ENCODE measurements at places on chromosomes 3 and 15.

DNA sequence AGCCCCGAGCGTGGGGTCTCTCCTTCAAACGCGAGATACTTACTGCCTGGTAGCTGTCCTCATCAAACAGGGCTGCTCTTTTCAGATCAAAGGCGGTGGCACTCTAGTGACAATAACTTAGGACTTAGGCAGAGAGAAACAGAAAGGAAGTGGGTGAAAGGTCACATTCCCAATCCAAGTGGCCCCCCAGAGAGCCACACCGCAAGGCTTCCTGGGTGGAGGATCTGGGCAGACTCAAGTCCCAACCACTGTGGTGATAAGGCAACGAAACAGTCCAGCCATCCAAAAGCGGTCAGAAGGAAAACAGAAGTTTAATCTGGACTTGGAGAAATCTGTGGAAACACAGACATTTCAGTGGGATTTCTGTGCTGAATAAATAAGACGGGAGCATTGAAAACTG, 227.2 kb downstream of the ADAMTS17 start:
- no peak for DNase-seq

- DNase-seq: no peak
Measured at GRCh38 chr3:195149292-195150030, 121.5 kb downstream of the XXYLT1 start.

DNA sequence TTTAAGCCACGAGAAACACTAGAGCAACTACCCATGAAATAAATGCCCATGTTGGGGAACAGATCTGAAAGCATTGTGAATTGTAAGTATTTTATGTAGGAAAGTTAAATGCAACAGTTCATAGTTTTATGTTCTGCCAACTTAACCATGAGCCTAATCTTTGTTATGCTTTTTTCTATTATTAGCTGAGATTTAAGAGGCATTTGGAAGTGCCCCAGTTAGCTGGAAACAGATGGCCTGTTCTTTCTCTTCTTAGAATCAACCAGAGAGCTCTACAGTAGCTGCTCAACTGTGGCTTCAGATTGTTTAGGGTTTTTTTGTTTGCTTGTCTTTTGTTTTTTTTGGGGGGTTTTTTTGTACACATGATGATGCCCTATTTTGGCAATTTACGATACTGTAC, 284.4 kb downstream of the KCNH8 start:
- DNase-seq: no peak

- DNase-seq: no peak
Measured at GRCh38 chr3:114005481-114005880, 50.8 kb downstream of the CCDC191 start.

- no peak for DNase-seq
Measured at GRCh38 chr15:67077641-67078215, 12.3 kb downstream of the SMAD3 start.

DNA sequence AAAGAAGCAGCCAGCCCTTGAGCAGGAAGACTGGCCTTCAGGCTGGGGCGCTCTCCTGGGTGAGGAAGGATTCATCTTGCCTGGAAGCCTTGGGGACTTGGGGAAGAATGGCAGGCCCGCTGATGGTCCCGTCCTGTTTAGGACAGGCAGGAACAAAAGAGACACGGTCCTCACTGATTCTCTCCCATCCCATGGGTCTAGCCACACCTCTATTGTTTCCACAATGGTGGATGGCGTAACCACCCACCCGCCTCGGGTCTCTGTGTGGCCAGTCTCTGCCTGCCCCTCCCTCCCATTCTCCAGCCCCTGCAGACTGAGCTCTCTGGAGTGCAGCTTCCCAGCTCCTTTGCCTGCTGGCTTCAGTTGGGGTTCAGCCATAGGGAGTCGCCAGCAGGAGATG, 284.3 kb downstream of the UACA start:
- DNase-seq: no peak

- no peak for DNase-seq
Measured at GRCh38 chr3:138450704-138451424, 16.4 kb downstream of the ESYT3 start.

- no peak for DNase-seq
Measured at GRCh38 chr3:31873254-31873820, 107.7 kb downstream of the OSBPL10 start.

DNA sequence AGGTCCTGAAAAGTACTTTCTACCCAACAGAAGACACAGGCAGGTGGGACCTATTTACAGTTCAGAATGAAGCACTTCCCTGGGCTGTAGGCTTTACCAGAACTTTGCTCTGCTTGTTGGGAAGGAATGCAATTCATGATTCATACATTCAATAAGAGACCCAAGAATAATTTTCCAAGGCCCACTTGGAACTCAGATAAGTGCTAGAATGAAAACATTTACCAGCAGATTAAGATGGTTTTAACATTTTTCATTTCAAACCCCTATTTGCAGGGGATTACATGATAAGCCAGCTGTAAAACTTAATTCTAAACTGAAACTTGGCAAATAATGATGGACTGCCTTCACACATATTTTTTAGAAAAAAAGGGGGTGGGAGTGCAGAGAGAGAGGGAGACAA, 417.2 kb downstream of the ERC2 start:
- DNase-seq: no peak

DNA sequence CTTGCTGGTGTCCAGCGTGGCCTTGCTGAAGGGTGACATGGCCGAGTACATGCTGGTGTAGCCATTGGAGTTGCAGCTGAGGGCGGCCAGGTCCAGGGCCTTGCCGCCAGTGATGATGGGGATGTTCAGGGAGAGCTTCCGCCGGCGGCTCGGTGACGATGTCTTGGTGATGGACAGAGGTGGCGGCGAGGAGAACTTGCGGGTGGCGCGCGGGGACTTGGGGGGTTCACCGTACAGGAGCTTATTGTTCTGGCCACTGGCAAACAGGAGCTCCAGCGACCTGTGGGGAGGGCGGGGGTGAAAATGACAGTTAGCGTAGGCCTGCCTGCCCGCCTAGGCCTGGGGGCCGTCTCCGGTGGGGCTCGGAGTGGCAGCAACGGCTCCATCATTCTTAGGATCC, 59.0 kb upstream of the CTSH start:
- DNase-seq: no peak

- no peak for DNase-seq
Measured at GRCh38 chr3:15520185-15520584, 1.3 kb downstream of the COLQ start.

- no peak for DNase-seq
Measured at GRCh38 chr3:60095516-60095915, 1045.7 kb upstream of the CFAP20DC start.

DNA sequence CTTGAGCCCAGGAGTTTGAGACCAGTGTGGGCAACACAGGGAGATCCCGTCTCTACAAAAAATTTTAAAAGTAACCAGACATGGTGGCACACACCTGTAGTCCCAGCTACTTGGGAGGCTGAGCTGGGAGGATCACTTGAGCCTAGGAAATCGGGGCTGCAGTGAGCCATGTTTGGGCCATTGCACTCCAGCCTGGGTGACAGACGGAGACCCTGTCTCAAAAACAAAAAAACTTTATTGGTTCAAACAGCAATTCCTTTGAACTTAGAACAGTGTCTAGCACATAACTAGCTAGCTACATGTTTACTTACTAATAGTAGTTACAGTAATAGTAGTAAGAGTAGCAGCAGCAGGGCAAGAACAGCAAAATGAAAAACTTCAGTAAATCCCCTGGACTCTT, 10.1 kb downstream of the HAUS2 start:
- DNase-seq: no peak

- DNase-seq: no peak
Measured at GRCh38 chr3:149468504-149469212, 5.8 kb upstream of the TM4SF4 start.

DNA sequence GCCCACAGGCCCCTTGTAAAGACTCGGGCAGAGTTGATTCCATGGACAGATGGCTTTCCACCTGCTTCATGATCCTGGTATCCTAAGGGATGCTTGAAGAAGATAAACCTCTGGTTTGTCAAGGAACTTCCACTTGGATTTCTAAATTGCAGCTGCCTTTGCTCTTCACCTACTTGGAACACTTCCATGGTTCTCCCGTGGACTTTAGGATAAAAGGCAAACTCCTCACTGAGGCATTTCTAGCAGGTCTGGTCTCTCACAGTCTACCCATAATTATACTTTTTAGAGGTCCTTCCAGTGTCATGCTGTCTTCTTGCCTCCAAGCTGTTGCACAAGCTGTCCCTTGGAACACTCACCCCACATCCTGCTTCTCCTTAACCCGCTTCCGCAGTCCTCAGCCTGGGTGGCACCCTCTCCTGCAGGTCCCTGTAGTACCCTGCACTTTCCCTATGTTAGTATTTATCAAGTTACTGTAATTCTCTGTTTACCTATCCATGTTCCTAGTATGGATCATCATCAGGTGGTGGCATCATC, 12.7 kb downstream of the TLNRD1 start:
- no peak for DNase-seq

DNA sequence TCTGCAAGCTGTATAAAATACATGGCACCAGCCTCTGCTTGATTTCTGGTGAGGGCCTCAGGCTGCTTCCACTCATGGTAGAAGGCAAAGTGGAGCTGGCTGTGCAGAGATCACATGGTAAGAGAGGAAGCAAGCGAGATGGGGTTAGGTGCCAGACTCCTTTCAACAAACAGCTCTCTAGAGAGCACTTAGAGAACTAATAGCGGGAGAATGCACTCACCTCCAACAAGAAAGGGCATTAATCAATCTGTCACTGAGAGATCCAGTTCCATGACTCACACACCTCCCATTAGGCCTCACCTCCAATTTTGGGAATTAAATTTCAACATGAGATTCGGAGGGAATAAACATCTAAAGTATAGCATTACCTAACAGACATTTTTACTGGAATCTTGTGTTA, 644.1 kb upstream of the ARRDC4 start:
- no peak for DNase-seq

DNA sequence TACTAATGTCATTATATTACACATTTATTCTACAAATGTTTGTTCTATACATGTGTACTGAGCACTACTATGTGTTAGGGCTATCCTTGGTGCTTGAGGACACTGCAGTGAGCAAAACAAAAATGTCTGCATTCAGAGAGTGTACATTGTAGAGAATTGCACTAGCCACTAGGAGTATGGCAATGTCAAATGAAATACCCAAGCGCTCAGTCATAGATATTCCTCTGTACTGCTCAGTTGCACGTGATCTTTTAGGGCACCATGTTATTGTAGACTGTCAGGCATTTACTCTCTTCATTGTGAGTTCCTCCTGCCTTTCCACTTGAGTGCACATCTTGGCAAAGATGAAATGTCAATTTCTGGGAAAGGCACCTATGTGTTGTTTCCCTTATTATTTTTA, 36.8 kb downstream of the FNDC3B start:
- no peak for DNase-seq

GRCh38 chr3:8762607-8763377, 6.6 kb downstream of the OXTR start:
- DNase-seq: no peak

DNA sequence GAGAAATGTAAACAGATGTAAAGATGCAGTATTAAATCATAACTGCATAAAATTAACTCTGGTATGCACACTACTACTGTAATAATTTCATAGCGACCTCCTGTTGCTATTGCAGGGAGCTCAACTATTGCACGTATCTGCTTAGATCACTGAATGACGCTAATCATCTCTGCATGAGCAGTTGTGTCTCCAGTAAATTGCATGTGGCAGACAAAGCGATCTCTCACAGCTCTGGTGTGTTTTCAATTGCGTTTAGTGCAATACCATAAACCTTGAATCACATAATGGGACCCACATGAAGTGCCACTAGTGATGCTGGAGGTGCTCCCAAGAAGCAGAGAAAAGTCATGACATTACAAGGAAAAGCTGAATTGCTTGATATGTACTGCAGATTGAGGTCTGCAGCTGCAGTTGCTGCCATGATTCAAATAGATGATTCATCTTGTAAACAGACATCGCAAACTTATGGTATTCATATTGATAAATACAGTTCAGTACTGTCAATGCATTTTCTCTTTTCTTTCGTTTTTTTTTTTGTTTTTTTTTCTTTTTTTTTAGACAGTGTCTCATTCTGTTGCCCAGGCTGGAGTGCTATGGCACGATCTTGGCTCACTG, 30.2 kb upstream of the LCTL start:
- DNase-seq: no peak

- no peak for DNase-seq
Measured at GRCh38 chr3:112739252-112739965, 98.5 kb upstream of the CCDC80 start.

GRCh38 chr15:99584081-99584600, 18.4 kb downstream of the MEF2A start:
- no peak for DNase-seq

DNA sequence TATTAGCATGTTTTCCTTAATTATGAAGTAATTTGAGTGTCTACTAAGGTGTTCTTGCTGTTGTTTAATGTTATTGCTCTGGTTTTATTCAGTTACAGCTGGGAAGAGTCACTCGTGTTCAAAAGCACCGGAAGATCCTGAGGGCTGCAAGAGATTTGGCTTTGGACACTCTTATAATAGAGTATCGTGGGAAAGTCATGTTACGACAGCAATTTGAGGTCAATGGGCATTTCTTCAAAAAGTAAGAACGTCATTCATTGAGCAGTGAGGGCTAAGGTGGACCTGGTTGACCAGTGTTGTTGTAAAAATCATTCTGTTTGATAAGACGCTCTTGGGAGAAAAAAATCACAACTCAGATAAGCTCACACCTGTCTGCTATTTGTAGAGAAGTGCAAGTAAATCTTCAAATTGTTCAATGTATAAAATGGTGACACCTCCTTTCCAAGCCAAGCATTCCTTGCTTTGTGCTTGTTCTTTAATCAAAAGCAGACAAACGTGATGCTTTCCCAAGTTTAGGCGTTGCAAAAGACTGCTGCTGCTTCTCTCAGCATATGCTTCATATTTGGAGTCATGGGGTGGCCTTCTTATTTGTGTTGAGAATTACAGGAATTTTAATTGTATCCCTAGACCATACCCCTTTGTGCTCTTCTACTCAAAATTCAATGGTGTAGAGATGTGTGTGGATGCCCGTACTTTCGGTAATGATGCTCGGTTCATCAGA, 44.2 kb downstream of the SETD5 start:
- no peak for DNase-seq

DNA sequence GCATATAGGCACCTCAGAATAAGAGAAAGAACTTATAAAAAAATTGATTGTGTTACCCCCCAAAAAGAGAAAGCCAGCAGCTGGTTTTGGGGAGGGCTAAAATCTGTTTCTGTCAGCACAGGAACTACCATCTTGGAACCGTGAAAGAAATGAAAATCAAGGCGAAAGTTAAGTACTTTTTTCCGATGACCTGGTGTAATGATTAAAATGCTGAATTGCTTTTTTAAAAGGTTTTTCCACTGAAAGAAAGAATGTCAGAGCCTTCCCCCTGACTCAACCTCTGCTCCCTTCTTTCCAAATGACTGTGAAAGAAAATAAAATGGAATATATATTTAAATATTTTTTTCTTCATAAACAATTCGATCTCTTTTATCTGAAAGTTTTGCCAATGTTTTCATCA, 570.5 kb upstream of the CFAP20DC start:
- DNase-seq: no peak

- no peak for DNase-seq
Measured at GRCh38 chr3:72912532-72912931, 24.7 kb downstream of the GXYLT2 start.

- DNase-seq: no peak
Measured at GRCh38 chr3:126682009-126682408, 22.0 kb upstream of the CHCHD6 start.
